ENCODE measurements at places on chromosomes 11 and 22.

- no peak for DNase-seq
Measured at GRCh38 chr22:20037419-20037818, 16.5 kb downstream of the TANGO2 start.

- DNase-seq: no peak
Measured at GRCh38 chr11:128462189-128462588, 125.2 kb downstream of the ETS1 start.

- DNase-seq: no peak
Measured at GRCh38 chr11:11113626-11114025, 239.4 kb downstream of the CSNK2A3 start.

DNA sequence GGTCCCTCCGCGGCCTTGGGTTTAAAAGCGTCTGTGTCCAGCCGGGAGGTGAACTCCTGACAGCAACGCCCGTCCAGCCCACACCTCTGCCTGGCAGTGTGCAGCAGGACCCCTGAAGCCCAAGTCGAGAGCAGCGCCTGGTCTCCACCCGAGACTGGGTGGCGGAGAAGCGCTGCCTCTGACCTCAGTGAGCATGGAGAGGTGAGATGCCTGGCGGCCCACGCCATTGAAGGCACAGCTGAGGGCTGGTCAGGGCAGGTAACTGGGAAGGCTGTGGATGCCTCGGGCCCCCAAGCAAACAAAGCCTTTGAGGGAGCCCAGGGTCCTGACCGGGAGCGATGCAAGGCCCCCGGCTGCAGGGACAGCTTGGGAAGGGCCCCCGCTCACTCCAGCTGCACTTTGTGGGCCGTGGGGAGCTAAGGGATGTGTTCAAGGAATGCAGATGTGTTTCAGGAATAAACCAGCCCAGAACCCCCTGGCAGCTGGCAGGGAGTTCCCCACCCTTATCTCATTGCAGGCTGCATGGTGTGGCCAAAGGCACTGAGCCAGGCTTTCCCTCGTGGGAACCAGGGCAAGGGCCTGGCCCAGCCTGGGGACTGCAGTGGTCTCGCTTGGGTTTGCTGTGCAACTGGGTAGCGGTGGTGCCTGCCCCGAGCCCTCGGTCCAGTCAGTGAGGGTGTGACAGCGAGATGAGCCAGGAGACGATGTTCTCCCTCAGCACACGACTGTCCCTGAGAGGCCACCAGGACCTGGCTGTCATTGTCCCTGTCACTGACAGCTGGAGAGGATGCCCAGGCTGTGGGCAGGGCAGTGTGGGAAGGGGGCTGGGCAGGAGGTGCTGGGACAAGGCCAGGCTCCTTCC is 92.5 kb downstream of the WNT7B start:
- no peak for DNase-seq

DNA sequence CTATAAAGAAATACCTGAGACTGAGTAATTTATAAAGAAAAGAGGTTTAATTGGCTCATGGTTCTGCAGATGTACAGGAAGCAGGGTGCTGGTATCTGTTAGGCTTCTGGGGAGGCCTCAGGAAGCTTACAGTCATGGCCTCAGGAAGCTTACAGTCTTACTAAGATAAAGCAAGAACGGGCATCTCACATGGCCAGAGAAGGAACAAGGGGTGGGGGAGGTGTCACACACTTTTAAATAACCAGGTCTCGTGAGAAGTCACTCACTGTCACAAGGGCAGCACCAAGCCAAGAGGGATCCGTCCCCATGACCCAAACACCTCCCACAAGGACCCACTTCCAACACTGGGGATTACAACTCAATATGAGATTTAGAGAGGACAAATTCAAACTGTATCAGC is 192.8 kb upstream of the B3GAT1 start:
- DNase-seq: no peak

- no peak for DNase-seq
Measured at GRCh38 chr11:23111527-23111926, 251.3 kb upstream of the CCDC179 start.

DNA sequence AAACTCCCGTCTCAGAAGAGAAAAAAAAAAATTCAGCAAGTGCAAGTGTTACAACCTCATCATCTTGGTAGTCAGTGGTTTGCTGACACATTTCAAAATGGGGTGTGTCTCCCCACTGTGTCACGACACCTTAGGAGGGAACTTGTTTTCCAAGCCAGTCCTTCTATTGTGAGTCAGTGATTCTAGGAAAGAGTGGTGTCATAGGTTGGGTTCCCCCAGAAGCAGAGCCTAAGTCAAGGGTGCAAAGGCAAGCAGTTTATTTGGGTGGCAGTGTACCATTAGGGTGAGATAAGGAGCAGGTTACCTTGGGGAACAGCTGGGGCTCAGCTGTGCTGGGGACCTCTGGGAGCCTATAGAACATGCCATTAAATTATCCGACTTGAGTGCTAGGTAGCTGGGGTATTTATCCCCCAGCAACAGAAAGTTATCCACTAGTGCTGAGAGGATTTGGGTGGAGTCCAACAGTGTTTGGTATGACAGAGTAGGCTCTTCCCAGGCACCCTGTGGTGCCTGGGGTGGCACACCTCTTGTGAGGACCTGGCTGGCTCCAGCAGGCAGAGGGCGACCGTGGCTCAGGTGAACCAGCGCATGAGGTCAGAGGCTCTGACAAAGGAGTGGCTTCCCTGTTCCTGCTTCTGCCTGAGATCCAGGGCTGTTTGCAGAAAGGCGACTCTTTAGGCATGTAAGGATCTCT is 41.7 kb downstream of the KIAA1671 start:
- no peak for DNase-seq

DNA sequence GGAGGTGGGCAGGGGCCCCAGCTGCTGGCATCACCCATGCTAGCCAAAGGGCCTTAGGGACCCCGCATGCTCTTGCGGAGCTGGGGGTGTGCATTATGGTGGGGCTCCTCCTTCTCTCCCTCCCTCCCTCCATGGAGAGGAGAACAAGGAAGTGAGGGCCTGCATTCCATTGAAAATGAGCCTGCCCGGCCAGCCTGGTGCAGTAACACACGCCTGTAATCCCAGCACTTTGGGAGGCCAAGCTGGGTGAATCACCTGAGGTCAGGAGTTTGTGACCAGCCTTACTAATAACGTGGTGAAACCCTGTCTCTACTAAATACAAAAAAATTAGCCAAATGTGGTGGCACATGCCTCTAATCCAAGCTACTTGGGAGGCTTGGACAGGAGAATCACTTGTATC is 22.4 kb downstream of the SNAP29 start:
- no peak for DNase-seq

- DNase-seq: no peak
Measured at GRCh38 chr11:10678101-10678500, 15.5 kb downstream of the IRAG1 start.

DNA sequence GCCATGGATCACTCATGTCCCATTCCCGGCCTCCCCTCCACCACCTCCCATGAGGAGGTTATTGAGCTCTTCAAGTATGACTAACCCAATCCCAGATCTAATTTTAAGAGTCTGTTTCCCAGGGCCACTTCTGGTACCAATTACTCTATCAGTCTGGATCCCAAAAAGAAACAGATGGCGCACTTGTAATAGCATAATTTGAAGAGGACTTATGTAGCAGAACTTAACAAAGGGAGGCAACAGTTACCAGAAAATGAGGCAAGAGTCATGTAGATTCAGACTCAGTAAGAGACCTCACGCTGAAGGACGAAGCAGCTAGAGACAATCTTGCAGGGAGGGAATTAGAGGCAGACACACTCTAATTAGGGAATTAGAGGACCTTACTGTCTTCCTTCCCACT is 46.9 kb downstream of the DDX6 start:
- no peak for DNase-seq

GRCh38 chr11:67413266-67413849 is 2.1 kb upstream of the CARNS1 start:
- DNase-seq: no peak

GRCh38 chr11:61972112-61972671 is 4.8 kb upstream of the FTH1 start:
- no peak for DNase-seq

DNA sequence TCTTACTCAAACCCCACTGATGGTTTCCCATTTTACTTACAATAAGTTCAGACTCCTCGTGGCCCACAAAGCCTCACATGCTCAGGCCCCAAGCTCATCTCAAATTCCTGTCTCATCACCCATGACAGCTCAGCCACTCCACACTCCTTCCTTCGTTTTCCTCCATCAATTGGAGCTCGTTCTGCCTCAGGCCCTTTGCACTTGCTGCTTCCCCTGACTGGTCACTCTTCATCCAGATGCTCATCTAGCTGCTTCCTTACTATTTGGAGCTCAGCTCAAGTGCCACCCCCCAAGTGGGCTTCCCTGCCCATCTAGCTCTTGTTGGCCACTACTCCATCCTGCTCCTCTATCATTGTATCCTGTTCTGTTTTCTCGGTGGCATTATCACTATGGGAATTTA is 46.8 kb upstream of the LRRC32 start:
- no peak for DNase-seq

GRCh38 chr11:119816660-119817059 is 87.7 kb upstream of the NECTIN1 start:
- no peak for DNase-seq

GRCh38 chr11:94449437-94449836 is 44.2 kb downstream of the MRE11 start:
- DNase-seq: no peak

- DNase-seq: no peak
Measured at GRCh38 chr11:118152552-118153471, at the start of gene SCN4B. TSS of gene SCN4B (minus strand) at chr11:118152823. CDS start at chr11:118152673, 150 bp downstream.

GRCh38 chr11:67032830-67033551 is 10.1 kb downstream of the SYT12 start:
- DNase-seq: no peak

DNA sequence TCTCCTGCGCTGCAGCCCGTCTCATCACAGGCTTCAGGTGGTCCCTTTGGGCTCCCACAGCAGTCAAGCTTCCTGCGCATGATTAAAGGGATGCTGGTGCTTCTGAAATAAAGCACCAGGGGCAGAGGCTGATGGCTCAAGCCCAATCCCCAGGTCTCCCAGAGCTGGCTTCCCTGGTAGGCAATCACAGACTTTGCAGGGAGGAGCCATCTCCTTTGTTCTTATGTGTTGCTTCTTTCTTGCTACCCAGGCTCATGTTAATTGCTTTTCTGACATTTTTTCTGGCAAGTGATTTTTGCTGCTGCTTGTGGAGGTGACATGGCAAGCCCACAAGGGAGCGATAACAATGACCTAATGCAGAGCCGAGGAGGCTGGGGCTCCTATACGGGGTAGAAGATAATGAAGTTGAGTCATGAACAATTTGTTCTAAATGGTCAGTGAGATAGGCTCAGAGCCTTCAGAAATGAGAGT is 25.2 kb upstream of the PLET1 start:
- no peak for DNase-seq

DNA sequence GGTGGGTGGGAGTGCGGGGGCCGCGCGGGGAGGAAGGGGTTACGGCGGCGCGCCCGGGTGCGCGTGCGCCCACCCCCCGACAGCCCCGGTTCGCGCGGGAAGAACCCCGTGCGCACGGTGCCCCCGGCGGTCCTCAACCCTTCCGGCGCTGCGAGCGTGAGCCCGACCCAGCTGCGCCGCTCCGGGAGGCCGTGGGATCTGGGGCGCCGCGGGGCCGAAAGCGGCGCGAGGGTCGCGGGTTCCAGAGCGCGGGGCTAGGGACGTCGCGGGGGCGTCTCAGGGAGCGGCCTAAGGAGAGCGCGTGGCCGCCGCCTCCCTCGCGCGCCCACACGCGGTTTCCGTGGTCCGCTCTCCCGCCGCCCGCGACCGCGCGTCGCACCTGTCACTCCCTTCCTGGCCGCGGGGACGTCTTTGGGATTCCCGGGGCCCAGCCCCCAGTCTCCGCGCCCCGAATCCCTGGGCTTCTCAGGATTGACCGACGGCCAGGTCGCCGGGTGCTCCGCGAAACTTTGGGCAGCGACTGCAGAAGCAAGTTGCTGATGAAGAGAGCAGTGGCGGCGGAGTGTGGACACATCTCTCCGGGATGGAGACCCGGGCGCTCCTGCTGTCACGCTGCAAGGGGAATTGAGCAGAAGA is 582 bp downstream of the SREBF2 start:
- DNase-seq: peak; percentile 18

GRCh38 chr11:118398791-118399559 is 2.4 kb upstream of the ATP5MG start:
- DNase-seq: peak; percentile 17

- DNase-seq: no peak
Measured at GRCh38 chr22:44014241-44014640, 9.9 kb upstream of the PARVB start.

- no peak for DNase-seq
Measured at GRCh38 chr11:40230821-40231220, 1228.6 kb downstream of the LRRC4C start.

DNA sequence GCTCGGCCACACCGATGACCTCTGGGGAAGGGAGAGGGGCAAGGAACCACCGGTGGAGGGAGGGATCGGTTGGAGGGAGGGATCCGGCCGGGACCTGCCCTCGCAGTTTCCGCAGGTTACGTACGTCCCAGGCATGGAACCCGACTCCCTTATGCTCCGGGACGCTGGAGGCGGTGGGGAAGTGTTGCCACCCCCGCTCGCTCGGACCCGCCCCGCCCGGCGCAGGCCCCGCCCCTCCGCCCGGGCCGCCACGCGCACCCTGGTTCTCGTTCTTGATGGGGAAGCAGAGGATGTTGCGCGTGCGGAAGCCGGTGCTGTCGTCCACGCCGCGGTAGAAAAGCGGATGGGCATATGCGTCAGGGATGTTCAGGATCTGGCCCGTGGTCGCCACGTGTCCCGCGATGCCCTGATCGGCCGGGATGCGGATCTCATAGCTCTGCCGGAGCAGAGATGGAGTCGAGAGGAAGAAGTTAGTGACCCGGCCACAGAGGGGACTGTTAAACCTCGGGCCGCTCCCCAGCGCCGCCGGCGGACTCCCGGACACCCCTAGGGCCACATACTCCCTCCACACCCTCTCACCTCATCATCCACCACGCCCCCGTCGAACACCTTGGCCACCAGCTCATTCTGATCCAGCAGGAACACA is 89.8 kb downstream of the PDE2A start:
- peak; percentile 27 for DNase-seq

DNA sequence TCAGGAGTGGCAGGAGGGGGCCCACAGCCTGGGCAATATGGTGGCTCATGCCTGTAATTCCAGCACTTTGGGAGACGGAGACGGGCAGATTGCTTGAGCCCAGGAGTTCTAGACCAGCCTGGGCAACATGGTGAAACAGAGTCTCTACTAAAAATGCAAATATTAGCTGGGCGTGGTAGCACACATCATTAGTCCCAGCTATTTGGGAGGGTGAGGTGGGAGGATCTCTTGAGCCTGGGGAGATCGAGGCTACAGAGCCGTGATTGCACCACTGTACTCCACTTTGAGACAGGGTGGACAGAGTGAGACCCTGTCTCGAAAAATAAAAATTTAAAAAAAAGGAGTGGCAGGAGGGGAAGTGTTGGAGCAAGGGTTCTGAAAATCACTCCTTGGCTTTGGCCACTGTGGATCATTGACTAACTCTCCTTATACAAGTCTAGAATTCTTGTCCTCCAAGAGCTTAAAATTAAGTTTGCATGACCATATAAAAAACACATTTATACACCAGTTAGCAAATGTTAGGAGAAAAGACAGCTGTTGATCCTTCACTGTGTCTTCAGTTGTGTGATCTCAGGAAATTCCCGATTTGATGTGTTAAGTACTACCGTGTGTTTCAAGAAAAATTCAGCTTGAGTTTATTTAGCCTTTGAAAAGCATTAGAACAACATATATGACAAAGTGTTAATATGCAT is 2.3 kb upstream of the WEE1 start:
- no peak for DNase-seq
